Vagina (tissue), 2 donors: ENCODE measurements at places on chromosomes 13 and 19.

- no peak for DNase-seq
Observed at GRCh38 chr19:10762656-10763055, 44.8 kb downstream of the DNM2 start.

DNA sequence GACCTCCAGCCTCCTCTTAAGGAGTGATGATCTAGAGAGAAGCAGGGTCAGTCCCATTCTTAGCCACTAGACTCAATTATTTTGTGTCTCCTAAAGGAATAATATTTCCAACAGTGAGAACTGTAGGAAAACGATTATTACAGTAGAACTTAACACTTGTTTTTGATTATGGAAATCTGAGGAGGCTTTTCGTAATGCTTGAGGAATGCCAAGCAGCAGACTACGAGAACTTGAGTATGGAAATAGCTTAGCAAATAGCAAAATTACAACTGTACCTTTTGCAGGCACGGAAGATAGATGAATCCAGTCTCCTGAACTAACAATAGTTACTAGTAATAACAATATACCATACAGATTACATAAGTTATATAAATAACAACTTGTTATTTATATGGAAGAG, 12.2 kb downstream of the BRD4 start:
- no peak for DNase-seq

GRCh38 chr13:36630181-36630803, 43.5 kb upstream of the SERTM1 start:
- DNase-seq: no peak

- no peak for DNase-seq
Observed at GRCh38 chr19:46861691-46862502, 1.1 kb downstream of the ARHGAP35 start.

GRCh38 chr13:41148419-41149283, 16.0 kb upstream of the KBTBD6 start:
- DNase-seq: no peak

- no peak for DNase-seq
Observed at GRCh38 chr19:53813996-53814395, 10.1 kb downstream of the NLRP12 start.

DNA sequence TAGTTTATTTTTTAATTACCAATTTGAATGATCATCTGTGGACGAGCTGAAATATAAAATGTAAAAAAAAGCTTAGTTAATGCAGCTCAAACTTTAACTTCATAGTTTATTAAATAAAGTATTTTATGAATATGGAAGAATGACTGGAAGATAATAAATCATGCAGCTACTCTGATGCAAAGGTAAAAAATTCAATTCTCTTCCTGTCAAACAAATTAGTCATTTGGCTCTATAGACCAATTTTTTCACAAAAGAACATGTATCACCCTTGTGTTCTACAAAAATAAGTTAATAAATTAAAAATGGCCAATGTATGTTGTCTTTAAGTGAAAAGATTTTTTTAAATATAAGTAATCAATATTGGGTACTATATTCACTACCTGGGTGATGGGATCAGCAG, 26.2 kb downstream of the EXOSC8 start:
- DNase-seq: no peak

GRCh38 chr19:50899569-50899968, 11.6 kb downstream of the KLK4 start:
- DNase-seq: no peak

DNA sequence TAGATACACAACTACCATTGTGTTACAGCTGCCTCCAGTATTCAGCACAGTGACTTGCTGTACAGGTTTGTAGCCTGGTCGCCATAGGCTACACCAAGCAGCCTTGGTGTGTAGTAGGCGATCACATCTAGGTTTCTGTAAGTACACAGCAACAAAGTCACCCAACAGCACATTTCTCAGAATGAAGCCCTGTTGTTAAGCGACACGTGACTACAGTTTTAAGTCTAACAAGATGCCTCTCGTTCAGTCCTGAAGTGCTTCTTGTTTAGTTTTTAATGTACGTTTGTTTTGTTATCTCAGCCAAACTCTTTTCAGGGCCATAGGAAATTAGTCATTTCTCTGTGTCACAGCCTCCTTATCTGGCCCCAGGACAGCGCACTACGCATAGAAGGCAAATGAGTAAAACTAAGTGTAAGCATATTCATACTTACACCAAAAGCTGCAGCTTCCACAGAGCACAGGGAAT, 50.0 kb upstream of the GPR183 start:
- no peak for DNase-seq

DNA sequence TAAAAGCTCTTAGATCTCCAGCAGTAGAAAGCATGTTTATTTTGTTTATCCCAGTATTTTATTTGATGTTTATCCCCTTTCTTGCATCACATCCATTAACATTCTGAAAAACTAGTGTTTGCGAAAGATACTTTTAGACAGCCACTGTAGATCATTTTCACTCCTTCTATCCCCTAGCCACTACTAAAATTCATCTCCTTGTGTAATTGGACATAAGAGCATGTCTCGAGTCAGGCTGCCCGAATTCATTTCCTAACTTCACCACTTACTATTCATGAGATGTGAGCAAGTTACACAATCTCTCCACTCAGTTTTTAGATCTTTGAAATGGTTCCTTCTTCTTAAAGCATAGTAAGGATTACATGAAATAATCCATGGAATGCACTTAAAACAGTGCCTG, 514.0 kb downstream of the KLF5 start:
- DNase-seq: no peak
